ENCODE measurements at places on chromosomes 6 and 20.

GRCh38 chr6:169106176-169106575 is 147.5 kb downstream of the THBS2 start:
- no peak for DNase-seq

DNA sequence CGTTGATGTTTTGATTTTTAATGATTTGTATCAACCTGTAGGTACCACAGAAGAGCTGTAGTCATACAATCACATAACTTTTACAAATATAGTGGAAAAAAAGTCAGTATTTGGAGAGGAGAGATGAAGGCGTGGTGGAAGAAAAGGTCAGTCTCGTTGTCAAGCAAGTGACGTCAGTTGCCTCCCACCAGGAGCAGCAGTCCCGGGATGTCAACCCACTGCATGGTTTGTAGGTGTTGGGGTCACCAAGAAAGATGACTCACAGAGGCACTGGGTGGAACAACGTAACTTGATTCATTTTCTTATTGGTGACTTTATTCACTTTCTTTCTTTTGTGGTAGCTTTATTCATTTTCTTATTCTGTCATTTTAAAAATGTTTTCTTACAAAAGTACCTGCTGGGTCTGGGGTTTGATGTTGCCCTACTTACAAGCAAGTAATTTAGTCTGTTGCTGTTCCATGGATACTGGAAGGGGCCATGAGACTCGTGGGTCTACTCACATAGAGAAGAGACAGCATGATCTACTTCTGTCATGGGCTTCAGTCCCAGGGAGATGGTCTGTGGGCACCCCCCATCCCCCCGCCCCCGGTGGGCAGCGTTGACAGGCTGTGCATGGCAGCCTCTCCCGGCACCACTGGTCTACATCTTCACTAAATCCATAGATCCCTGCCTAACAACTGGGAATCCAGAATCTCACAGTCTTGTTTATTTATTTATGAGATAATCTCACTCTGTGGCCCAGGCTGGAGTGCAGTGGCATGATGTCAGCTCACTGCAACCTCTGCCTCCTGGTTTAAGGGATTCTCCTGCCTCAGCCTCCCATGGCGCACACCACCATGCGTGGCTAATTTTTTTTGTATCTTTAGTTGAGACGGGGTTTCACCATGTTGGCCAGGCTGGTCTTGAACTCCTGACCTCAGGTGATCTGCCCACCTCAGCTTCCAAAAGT is 36.4 kb upstream of the SYNJ2 start:
- no peak for DNase-seq

GRCh38 chr6:159959165-159959975 is 9.5 kb upstream of the IGF2R start:
- no peak for DNase-seq

GRCh38 chr6:105818505-105818904 is 267.6 kb upstream of the PRDM1 start:
- DNase-seq = no peak

DNA sequence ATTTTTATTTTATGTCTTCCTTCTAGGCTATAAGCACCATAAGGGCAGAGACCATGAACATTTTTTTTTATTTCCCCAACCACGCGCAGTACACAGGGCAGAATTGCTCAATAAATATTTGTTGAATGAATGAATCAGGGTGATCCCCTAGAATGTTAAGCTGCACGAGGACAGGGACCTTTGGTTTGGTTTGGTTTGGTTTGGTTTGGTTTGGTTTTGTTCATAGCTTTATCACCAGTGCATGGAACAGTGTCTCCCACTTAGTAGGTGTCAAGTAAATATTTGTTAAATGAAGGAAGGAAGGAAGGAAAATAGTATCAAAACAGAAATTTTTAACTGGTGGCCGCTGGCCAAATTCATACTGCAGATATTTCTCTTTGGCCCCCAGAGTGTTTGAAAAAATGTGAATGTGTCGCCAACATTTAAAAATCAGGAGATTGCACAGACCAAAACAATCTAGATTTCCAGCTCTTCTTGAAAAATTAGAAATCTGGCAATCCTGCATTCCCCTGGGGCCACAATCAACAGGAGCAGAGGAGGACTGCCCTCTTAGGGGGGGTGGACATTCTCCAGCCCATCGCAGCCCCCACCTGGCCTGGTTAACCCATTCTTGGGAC is 205.3 kb downstream of the EYA2 start:
- DNase-seq = no peak

DNA sequence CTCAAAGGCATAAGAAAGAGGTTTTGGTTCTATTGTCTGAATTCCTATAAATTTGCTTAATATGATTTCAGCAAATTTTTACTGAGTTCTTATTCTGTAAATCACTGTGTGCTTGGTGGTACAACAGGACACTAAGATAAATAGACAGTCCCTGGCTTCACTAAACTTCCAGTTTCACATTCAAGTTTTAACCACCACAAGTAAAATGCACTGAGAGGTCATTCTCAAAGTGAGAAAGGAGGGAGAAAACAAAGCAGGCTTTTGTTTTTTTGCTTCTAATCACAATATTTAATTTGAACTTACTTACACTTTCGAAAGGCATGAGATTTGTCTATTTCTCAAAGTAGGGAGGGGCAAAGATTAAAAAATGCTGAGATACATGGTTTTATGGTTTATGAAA is 445.7 kb downstream of the CDC5L start:
- no peak for DNase-seq

Measured in dermis microvascular lymphatic vessel endothelial cell (primary cell).